ENCODE measurements at places on chromosomes 16 and 17.
A peak's percentile ranks its signal among the peaks of the same experiment; 100 is the strongest.

DNA sequence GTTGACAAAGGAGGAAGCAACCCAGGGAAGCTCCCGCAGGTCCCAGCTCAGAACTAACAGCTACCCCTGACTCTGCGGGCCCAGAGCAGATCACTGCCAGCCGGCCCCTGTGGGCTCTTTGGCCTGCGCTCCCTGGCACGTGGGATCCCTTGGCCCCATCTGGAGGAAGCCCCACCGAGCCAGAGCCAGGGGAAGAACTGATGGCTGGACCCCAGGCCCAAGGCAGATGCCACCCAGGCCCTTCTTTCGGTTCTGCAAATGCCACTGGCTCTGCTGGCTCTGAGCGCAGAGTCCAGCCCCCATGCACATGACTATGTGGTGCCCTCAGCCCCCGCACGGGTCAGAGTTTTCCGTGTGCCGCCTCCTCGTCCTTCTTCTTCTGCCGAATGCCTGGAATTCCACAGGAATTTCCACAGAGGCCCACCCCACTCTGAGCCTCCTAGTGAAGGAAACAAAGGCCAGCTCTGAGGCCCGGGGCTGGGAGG, 35.8 kb upstream of the SNN start:
- DNase-seq = no peak

- DNase-seq = no peak
These were observed 61.6 kb downstream of the IRF8 start for GRCh38 chr16:85960486-85961046.

- DNase-seq = no peak
These were observed 17.2 kb downstream of the C16orf86 start for GRCh38 chr16:67683767-67684166.

GRCh38 chr17:59257101-59257500, 36.8 kb downstream of the GDPD1 start:
- no peak for DNase-seq

DNA sequence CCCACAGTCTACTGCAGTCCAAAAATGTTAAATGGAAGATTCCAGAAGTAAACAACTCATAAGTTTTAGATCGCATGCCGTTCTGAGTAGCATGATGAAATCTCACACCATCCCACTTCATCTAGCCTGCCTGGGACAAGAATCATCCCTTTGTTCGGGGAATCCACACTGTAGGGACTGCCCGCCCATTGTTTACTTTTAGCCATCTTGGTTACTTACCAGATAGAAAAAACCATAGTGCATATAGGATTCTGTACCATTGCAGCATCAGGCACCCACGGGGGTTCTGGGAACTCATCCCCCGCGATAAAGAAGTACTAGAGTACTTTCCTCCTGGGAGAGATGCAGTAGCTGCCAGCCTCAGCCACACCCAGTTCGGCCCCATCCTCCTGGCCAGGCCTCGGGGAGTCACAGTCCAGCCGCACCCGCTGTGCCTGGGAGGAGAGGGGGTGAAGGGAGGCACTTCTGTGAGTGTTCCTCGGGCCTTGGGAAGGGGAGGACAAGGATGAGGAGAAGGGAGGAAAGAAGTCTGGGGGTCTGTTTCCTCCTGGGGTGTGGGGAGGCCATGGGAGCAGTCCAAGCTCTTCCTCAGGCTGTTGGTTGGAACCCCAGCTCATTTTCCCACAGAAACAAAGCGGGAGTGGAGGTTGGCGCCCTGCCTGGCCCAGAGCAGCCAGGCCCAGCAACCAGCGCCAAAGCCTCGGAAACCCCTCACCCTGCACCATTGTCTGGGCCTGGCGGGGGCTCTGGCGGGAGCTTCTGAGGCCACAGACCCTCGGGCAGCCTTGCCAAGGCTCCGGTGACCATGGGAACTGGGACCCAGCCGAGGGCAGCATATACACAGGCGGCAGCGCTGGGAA, 8.9 kb downstream of the TRIM47 start:
- DNase-seq = no peak

- peak; percentile 90 for DNase-seq
These were observed at the start of the genes EARS2 and UBFD1 for GRCh38 chr16:23556881-23557778. Gene EARS2 (minus strand): TSS chr16:23557350. CDS start chr16:23557343, 7 bp downstream. Gene UBFD1 (plus strand): TSS chr16:23557727. CDS start chr16:23557743, 16 bp downstream.

GRCh38 chr16:3797904-3798811, 80.8 kb upstream of the TRAP1 start:
- no peak for DNase-seq

GRCh38 chr17:82475458-82475857, 16.9 kb downstream of the NARF start:
- DNase-seq = no peak

DNA sequence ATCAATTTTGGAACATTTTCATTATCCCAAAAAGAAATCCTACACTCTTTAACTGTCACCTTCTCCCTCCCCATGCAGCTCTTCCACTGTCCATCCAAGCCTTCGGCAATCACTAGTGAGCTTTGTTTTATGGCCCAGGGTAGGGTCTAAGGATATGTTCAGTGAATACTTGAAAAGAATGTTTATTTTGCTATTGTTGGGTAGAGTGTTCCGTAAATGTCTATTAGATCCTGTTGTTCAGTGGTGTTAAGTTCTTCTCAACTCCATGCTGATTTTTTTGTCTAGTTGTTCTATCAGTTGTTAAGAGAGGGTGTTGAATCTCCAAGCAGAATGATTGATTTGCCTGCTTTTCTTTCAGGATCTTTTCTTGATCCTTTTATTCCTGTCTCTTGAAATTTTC, 29.9 kb downstream of the SPECC1 start:
- DNase-seq = no peak

DNA sequence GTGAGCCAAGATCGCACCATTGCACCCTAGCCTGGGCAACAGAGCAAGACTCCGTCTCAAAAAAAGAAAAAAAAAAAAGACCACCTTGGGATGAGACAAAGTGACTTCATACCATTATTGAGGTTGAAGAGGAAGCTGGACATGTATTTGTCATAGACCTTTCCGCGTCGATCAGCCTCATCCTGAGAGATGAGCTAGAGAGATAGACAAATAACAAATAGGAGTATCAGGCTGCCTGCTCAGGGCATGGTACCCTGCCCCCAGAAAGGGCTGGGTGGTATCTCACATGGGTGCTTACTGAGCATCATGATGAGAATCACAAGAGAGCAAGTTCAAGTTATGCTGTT, 22.1 kb downstream of the CNTNAP1 start:
- DNase-seq = no peak

- no peak for DNase-seq
These were observed 548.9 kb upstream of the CDH8 start for GRCh38 chr16:62585041-62585545.

- no peak for DNase-seq
These were observed 669 bp downstream of the MIEF2 start for GRCh38 chr17:18261146-18261515.

DNA sequence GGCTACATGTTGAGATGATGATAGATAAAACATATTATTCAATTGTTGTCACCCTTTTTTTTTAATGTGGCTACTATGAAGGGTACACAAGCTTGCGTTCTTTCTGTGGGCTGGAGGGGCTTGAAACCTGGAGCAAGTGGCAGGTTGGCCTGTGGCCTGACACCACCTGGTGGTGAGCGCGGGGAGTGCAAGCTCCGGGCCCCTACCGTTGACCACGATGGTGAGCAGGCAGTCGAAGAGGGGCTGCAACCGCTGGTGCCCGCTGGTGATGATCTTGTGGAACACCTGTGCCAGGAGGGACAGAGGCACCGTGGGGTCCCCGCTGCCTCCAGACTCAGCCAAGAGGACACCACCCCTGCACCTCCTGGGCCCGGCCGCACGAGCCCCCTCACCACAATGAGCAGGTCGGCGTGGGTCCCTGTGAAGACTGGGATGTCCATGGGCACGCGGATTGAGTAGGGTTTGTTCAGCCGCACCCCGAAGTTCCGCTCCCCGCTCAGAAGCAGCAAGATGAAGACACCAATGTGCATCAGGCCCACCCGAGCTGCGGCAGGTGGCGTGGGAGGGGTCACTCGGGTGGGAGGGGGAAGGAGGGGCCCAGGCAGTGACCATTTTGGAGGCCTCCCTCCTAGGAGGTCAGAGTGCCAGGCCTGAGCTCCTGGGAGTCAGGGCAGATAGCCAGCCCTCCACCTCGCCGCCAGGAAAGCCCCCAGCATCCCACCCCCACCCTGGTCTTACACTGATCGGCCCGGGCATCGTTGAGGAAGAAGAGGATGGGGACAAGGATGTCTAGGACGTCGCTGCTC, 14.4 kb downstream of the HID1 start:
- DNase-seq = peak; percentile 74

DNA sequence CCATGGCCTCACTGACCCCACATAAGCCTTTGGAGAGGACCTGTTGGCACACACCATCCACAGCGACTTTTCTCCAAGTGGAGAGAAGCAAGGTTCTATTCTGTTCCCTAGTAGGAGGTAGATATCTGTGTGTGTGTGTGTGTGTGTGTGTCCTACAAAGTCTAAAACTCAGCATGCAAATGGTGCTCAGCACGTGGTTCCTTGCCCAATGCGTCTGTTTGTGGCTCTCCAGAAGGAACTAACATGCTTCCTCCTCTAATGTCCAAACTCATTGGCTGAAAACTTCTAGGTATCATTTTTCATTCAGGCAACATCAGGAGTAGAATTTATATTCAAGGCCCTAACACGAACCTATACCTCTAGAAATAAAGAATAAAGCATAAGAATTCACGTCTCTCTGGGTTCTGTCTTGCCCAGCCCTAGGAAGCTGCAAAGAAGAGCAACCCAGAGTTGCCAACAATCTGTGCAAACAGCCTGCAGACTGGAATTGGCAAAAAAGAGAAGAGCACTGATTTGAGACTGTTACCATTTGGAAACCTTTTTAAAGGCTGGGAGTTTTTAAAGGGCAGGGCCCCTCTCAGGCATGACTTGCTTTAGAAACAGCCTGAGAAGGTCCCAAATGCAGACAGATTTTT, 25.5 kb downstream of the MAP3K14 start:
- DNase-seq = no peak

DNA sequence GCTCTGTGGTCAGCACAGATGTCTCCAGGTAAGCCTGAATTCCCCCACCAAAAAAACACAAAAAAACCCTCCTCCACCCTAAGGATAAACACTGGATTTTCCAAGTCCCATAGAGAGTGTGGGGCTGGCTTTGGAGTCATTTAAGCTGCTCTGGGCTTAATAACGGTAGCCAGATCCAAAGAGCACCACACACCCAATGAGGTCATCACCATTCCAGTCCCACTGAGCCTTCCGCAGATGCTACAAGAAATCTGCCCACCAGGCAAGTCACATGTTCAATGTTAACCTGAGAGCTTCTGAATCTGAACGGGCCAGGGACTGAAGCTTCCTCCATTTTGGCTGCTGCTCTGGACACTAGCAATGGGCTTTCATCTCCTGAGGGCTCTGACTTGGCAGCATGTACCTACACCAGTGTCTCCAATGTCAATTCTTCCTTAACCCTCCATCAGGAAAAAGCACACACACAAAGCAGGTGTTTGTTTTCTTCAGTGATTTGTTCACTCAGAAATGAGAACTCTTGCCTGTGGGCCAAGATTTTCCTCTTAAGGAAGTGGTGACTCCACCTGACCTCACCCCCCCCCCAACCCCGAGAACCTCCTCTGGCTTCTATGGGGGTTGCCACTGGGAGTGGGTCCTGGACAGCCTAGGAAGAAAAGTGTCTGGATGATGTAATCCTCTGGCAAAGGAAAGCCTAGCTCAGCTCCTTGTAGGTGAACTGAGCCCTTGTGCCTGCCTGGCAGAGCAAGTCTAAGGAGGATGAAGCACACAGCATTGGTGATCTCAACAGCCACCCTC, 220.1 kb downstream of the FOXL1 start:
- DNase-seq = no peak

GRCh38 chr17:27810902-27811557, 10.7 kb upstream of the NOS2 start:
- no peak for DNase-seq

- DNase-seq = no peak
These were observed 6.0 kb downstream of the TMEM170A start for GRCh38 chr16:75458439-75458838.

DNA sequence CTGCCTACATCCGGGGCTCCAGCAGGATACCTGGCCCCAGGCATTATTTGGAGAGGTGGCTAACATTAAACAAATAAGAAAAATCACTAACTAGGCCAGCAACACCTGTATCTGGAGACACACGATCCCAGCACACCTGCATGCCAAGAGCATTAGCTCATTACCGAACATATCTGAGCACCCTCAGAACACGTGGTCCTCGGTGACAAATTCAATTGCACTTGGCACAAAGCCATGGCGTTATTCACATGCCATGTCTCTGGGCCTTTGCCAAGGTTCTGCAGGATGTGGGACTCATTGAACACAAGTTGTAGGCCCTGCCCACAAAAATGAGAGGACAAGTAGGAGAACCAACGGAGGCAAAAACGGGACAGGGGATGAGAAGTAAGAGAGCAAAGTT, 552.3 kb downstream of the TOX3 start:
- DNase-seq = no peak
